SHP77 treated with DMSO at 0.1 percent for 48 hours (cell line): ENCODE measurements at places on chromosomes 16 and 17.
A peak's percentile ranks its signal among the peaks of the same experiment; 100 is the strongest.

DNA sequence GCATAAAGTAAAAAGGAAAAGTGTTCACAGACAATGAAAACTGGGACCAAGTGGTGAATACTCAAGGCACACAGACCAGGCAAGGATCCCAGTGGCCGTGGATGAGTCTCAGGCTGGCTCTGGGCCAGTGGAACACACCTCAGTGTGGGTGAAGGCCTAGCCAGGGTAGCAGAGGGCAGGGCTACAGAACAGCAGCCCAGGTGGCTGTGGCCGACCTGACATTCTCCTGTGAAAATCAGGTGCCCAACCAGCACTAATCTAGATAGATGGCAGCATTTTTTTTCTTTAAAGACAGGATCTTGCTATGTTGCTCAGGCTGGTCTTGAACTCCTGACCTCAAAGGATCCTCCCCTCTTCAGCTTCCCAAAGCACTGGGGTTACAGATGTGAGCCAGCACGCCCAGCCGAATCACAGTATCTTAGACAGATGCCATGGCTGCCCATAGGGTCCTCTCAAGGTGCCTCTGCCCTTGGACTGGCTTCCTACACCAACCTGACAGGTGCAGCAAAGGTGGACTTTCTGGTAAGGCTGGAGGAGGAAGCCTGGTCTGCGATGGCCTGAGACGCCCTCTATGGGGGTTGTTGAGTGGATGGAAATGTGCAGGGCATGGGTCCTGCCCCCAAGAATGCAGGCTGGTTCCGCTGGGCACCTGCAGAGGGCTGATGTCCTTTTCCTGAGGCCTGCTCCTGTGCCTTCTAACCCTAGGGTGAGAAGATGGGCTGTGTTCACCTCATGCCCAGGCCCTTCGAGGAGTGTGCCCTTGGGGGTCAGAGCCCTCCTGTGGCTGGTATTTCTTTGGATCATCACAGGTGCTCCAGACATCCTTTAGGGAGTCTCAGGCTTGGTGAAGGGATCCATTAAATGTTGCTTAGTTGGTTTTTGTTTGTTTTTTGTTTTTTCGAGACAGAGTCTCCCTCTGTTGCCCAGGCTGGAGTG, 3.8 kb upstream of the P4HB start:
- no peak for DNase-seq

GRCh38 chr17:48925251-48925990, 17.2 kb downstream of the UBE2Z start:
- no peak for DNase-seq

GRCh38 chr17:60231234-60231633, 81.5 kb downstream of the CA4 start:
- no peak for DNase-seq

GRCh38 chr17:59357929-59358328, 26.5 kb downstream of the YPEL2 start:
- no peak for DNase-seq

GRCh38 chr16:56944954-56945839, 13.3 kb downstream of the HERPUD1 start:
- DNase-seq: no peak

GRCh38 chr17:36629252-36629847, 28.0 kb downstream of the MRM1 start:
- peak; percentile 29 for DNase-seq

DNA sequence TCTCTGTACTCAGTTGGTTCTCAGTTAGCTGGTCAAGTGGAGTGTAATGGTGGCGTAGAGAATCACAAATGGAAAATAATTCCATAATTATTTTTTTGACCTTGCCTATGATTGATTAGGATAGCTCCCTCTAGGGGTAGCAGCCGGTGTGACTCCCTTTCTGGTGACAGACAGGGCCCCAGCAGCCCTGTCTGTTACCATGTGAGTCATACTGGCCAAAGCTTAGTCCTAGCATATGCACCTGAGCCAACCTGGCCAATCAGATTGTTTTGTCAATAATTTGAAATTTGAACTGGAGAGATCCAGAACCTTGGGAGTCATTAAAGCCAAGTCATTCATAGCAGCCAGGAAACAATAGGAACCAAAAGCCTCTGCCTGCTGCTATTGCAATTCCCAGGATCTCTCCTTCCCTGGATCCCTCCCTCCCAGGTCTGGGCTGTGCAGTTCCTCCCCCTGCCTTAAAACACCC, 5.6 kb downstream of the PNPO start:
- peak; percentile 83 for DNase-seq

DNA sequence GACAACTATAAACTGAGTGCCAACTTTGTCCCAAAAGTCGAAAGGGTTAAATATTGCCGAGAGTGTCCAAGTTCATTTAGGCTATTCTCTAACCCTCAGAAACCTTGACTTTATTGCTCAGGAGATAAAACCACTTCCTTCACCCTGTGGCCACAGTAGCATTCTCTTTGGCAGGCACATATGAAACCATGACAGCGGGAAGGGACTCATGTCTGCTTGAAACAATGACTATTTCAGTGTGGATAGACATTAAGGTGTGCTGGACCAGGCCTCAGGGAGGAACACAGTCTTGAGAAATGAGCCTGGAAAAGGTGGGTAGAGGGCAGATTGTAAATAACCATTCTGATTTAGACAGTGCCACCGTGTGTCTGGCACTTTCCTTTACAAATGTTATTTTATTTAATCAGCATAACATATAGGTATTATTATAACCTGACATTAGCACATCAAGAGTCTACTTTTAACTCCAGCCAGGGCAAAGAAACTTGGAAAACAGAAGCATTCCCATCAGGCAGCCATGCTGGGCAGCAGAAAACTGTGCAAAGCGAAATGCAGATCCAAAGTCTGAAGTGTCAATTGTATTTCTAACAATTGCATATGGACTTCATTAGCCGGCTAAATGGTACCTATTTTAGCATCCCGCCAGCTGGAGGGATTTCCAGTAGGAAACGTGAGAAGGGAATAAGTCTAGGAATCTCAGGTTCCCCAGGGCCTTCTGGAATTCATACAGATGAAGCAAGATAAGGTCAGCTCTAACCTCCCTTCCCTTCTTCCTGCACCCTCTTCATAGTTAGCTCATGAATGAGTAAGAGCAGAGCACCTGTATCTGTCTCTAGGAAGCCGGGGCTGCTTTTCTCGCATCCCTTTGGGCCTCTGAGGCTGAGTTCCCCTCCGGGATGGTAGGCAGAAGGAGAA, 212.8 kb upstream of the ELAC2 start:
- no peak for DNase-seq

GRCh38 chr17:51434434-51435170, 174.3 kb downstream of the UTP18 start:
- DNase-seq: no peak

DNA sequence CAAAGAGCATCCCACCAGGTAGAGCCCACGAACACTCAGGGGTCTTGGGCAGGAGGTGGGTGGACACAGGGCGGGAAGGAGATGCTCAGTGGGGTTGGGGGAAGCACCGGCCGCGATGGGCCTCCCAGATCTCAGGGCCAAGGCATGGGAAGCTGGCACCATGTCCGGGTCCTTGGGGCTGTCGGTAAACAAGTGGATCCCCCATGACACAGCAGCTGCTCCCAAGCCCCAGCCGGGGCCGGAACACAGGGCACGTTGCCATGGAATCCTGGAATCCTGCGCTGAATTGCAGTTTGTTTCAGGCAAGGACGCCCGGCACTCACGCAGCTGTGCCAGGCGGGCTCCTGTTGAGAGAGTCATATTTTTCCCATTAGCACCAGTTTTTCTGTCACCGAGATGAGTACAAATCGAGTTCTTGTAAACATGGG, 23.0 kb upstream of the CHMP6 start:
- peak; percentile 66 for DNase-seq

- no peak for DNase-seq
These were observed 84.9 kb downstream of the HS3ST2 start for GRCh38 chr16:22898874-22899348.

DNA sequence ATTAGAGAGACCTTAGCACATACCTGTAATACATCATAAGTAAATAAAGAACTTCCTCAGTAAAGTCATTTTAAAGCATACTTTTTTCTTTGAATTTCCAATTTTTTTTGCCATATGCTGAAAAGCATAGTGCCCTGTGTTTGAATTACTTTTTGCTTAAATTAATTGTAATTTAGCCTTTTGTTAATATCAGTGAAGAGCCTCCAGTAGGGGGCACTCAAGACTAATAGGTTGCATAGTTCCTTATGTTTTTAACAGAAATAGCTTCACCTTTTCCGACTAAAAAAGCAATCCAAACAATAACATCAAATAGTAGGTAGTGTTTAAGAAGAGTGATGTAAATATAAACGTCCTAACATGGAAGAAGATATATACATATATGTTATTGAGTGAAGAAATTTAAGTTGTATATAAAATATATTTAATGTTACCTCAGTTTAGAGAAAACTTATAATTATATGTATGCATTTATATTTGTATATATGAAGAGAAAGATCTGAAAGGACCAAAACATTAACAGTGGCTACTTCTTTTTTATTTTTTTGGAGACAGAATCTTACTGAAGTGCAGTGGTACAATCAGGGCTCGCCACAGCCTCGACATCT, 18.6 kb downstream of the RAD51C start:
- no peak for DNase-seq

GRCh38 chr16:2524339-2524938, 4.3 kb downstream of the AMDHD2 start:
- DNase-seq: no peak

- peak; percentile 64 for DNase-seq
These were observed 1.3 kb upstream of the PCGF2 start for GRCh38 chr17:38749223-38750043.

GRCh38 chr17:36030956-36031355, 13.2 kb upstream of the CCL23 start:
- no peak for DNase-seq

DNA sequence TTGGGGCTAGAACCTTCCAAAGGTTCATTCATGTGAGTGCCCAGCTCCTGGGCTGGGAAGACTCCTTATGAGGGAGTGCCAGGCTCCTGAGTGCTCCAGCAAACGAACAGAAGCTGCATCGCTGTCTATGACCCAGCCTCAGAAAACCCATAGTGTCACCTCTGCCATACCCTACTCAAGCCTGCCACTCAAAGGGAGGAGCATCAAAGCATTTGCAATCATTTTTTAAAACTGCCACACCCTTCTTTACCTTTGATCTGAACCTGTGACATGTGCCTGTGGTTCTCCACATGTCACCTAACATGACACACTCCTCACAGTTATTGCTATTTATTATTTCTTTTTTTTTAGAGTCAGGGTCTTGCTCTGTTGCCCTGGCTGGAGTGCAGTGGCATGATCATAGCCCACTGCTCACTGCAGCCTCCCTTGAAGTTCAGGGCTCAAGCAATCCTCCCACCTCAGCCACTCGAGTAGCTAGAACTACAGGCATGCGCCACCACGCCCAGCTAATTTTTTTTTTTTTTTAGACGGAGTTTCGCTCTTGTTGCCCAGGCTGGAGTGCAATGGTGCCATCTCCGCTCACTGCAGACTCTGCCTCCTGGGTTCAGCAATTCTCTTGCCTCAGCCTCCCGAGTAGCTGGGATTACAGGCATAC, 7.3 kb upstream of the KDM8 start:
- no peak for DNase-seq

DNA sequence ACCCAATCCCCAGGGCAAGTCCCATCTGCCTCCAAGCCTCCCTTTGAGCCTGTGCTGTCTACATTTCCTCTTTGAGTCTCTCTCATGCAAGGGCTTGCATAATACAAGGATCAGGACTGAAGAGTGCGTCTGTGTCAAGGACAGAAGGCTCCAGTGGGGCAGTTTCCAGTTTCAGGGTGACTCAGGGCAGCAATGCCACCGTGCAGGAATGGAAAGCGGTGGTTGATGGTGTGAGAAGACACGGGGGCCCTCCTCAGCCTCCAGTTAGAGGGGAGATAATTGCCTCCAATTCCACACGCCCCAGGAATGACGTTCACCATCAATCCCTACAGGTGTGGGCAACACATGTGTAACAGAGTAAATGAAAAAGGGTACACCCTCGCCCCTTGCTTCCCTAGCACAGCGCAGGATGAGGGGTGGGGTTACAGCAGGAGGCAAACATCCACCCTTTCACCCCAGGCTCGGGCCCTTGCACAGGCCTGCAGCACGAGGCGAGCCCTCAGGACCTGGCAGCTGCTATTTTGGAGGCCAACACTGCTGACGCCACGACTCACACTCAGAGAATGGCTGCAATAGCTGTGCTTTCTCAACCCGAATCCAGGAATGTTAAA, 24.8 kb upstream of the SLC25A19 start:
- no peak for DNase-seq

DNA sequence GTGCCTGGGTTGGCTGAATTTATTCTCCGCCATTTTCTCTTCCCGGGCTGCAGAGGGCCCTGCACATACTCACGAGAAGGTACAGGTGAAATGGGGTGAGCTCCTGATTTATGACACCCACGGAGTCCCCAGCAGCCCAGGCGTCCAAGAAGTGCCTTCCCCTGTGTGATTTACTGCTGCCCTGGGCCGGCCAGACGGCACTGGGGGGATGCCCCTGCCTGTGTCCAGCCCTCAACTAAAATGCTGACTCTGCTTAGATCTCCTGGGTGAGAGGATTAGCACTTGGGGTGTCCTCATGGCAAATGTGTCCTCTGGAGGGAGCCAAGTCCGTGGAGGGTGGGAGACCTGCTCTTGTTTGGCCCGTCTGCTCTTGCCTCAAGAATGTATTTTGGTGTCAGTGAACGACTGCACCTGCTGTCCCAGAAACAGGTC, 132.4 kb downstream of the MAF start:
- DNase-seq: no peak

- no peak for DNase-seq
These were observed 273.8 kb downstream of the C16orf95 start for GRCh38 chr16:87043231-87044031.

DNA sequence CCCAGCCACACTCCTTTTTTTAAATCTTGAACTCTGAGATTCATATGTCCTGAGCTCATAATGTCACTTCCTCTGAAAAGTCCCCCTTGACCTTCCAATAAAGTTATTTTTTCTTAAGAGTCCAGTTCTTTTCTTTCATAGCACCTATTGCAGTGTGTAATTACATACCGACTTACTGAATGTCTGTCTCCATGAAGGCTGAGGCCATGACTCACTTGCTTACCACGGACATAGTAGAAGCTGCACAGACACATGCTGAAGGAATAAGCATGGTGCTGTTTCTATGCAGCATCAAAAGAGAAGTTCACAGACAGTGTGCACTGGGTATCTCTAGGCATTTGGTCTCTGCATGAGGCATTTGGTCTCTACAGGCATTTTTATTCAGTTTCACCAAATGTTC, 77.2 kb downstream of the C17orf67 start:
- DNase-seq: no peak

GRCh38 chr17:64216338-64217248, 46.5 kb downstream of the TEX2 start:
- DNase-seq: peak; percentile 18

- no peak for DNase-seq
These were observed 92.2 kb downstream of the IRX3 start for GRCh38 chr16:54194334-54194743.

DNA sequence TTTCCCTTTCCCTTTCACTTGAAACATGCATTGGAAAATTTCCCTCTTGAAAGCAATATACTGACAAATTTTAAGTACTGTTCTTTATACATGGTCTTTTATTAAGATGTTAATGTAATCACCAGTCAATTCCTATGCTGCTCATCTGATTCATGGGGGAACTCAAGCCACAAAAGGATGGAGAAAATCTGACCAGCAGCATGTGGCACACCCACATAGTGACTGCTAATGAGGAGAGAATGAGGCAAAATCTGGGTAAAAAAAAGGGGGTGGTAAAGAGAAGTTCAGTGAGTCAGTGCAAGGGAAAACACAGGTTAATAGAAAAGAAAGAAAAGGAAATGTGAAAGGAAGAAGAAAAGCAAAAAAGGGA, 11.3 kb downstream of the RFFL start:
- DNase-seq: no peak
